ENCODE measurements at places on chromosomes 12 and 14.

- DNase-seq, result no peak
Observed at GRCh38 chr12:99035803-99036202, 390.7 kb downstream of the APAF1 start.

DNA sequence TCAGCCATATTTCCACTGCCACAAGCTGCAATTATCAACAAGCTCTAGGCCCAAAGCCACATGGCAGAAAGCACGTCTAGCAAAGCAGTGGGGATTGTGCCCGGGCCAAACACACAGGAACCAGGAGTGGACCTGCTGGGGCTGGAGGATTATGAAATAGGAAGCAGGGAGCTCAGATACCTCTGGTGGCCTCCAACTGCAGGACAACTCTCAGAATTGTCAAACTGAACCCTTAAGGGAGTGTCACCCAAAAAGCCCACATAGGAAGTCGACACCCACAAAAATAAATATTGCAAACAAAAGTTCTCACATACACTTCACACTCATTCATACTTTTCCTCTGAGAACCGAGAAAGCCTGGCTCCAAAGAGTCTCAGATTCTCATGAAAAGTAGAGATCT is 26.1 kb downstream of the KCTD10 start:
- DNase-seq, result no peak

- no peak for DNase-seq
Observed at GRCh38 chr12:101939856-101940265, 62.5 kb downstream of the DRAM1 start.

DNA sequence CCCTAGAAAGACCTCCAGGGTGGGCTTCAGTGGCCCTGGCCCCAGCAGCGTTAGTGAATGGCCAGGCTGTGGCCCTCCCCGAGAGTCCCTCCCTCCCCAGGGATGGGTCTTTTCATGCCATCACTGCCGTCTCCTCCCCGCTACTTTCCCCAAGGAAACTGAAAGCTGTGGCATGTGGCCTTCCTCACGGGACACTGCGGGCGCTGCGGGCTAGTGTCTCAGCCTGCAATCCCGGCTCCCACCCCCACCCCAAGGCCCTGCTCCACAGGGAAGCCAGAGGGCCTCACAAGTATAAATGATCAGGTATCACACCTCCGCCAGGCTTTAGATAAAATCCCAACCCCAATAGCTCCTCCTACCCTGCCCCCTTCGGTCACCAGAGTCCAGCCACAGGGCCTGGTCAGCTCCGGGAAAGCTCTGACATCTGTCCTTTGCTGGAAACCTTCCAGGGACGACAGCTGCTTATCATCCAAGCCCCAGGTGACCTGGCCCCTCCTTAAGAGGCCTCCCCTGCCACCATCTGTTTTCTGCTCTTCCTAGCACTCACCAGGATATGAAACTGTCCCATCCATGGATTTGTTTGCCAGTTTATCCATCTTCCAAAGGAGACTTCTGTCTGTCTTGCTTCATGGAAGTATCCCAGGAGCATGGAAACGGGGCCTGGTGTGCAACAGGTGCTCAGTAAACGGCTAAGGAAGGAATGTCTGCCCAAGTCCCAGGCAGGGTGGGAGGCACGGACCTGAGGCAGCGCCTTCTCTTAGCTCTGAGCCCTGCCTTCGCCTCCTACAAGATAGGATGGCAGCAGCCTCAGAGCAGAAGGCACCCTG is 31.6 kb downstream of the CCDC85C start:
- no peak for DNase-seq

DNA sequence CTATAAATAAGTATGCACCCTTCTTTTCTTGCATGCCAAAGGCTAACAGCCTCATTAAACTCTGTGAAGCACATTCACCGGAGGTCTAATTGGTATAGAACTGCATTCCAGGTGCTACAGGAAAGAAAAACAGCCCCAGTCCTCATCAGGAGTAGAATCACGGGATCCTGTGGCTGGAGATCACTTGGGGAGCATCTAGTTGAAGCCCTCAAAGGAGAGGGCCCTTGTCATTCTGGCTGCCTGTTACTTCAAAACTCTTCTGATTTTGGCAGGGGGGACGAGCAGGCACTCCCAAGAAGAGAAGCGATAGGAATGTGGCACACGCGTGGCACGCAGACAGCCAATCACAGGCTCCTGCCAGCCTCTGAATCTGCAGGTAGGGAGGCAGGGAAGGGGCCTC is 154.4 kb downstream of the TTC7B start:
- no peak for DNase-seq

DNA sequence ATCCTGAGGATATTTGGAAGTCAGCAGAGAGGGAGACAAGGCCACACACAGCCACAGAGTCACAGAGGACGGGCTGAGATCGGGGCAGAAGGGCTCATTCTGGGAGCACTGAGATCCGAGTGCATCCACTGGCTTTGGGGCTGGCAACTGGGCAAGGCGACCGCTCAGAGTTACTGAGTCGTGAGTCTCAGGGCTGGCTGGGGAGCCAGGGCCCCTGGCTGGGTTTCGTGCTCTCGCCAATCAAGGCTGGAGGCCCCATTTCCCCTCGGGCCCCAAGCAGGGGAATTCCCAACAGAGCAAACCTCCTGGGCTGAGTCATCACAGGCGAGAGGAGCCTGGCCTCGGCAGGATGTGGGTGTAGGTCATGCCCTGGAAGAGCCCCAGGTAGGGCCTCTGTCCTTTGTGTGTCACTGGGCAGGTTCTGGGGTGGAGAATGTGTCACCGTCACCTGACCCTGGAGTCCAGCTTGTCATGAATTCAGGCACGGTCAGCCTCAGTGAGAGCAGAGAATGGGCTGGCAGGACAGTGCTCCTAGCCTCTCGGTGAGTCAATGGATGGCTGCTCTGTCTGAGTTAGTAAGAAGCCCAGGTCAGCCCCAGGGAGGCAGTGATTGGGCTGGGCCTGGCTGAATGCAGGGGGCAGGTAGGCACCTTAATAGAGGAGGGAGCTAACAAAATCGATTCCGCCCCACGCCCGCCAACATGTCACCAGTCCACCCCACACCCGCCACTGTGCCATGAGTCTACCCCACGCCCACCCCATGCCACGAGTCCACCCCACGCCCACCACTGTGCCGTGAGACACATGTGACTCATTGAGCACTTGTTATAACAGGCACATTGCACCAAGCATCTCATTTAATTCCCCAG is 16.9 kb downstream of the ASB2 start:
- DNase-seq, result peak; percentile 93

- no peak for DNase-seq
Observed at GRCh38 chr12:1810201-1810930, 10.0 kb upstream of the LRTM2 start.

- DNase-seq, result no peak
Observed at GRCh38 chr14:51592836-51593235, 58.9 kb upstream of the FRMD6 start.

DNA sequence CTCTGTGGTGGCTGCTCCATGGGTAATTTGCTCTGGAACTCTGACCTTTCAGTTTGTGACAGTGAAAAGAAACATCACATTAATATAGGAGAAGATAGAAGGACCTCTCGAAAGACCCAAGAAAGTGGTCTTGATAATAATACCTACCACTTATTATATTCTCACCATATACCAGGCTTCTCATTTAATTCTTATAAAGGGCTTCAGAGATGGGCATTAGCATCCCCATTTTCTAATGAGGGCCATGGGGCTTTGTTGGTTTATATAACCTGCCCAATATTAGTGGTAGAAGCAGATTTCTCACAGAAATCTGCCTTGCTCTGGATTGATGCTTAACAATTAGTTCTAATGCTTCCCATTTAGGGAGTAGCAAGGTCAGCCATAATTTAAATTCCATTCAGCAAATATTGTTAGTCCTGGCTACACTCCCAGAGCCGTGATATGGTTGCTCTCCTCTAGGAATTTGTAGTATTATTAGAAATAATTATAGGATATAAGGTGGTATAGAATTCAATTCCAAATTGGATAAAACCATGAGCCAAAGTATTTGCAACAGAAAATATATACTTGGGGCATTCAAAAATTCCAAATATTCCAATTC is 7.4 kb upstream of the AMIGO2 start:
- DNase-seq, result no peak

GRCh38 chr12:112848972-112849371 is 57.4 kb downstream of the RPH3A start:
- DNase-seq, result no peak

DNA sequence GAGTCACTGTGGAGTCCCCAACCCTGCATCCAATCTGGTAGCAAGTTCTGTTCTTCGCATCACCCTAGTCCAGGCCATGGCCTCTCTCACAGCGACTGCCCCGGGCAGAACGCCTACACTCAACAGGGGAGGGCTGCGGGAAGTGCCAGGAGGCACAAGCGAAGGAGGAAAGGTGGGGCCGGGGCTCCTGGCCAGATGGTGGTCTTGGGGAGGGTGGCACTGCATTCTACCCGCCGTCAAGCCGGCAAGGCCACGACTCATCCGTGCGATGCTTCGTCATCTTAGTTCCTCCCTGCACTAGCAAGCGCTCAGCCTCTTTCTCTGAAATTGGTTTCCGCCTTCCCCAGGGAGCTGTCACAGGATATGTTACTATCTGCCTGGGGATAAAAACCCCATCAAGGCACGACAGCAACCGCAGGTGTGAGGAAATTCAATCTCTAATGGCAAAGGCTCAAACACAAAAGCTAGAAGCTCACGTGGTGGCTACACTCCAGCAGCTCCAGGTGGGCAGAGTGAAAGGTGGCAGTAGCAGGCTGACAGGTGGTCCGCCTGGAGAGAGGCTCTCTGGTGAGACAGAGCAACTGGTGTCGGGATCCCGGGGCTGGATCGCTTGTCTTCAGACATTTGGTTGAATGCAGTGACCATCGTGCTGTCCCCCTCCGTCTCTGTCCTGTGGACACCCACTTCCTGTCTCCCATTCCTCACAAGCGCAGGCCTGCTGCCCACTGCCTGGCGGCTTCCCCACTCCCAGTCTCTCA is 34.1 kb downstream of the ACADS start:
- no peak for DNase-seq

DNA sequence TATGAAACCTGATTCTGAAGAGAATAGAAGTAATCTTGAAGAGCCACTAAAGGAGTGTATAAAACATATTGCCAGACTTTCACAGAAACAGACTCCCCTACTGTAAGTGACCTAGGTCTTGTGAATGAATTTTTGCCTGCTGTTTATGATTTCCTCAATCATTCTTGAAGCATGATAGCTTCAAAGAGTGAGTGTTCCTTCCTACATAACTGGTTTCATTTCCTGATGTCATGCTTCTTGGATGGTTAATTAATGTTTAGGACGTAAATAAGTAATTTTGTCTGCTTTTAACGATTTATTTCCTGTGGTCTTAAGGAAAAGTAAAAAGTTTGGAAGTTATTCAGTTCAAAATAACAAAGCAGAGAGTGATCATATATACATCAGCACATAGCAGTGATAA is 129.8 kb downstream of the PIK3C2G start:
- DNase-seq, result no peak

- no peak for DNase-seq
Observed at GRCh38 chr12:65638324-65638723, 186.0 kb upstream of the HMGA2 start.

- no peak for DNase-seq
Observed at GRCh38 chr12:76611533-76611932, 52.0 kb upstream of the OSBPL8 start.

All from GM10248 (cell line).